ENCODE measurements at places on chromosomes 7 and 10. TPM values are rescaled to one million over a fixed set of nuclear protein-coding genes. Genes with fewer than 3 reads are reported as not detected.

The PLXNA4 gene
- total RNA-seq: 5.9 TPM

The PRPS1L1 gene
- not detected for total RNA-seq

The SLC26A4 gene
- total RNA-seq: 17.4 TPM

The TMEM196 gene
- total RNA-seq: not detected

The MCM10 gene
- total RNA-seq: 55.5 TPM

The PLXDC2 gene
- total RNA-seq: 0.10 TPM

The TMEM26 gene
- not detected for total RNA-seq

The AGMO gene
- not detected for total RNA-seq

The SFRP4 gene
- total RNA-seq: not detected

The ANKRD1 gene
- total RNA-seq: not detected

The LRRC4 gene
- total RNA-seq: not detected

The FAM237B gene
- not detected for total RNA-seq

The TLL2 gene
- 0.10 TPM for total RNA-seq

The ZNF37A gene
- 25.8 TPM for total RNA-seq

The PIK3CG gene
- 36.5 TPM for total RNA-seq

The MEOX2 gene
- not detected for total RNA-seq

The ZNF467 gene
- not detected for total RNA-seq

The TRRAP gene
- 71.2 TPM for total RNA-seq

All from T-helper 1 cell treated with Interleukin-12 subunit alpha and Interleukin-12 subunit beta and Interleukin-4 antibody, amounts not matched to agents 30 ng/mL and 1 ng/mL, for 36 hours (primary cell).